Fibroblast of villous mesenchyme (primary cell): ENCODE measurements at places on chromosomes 5 and 9. TPM values are rescaled to one million over a fixed set of nuclear protein-coding genes. Genes with fewer than 3 reads are reported as not detected.

Gene KCNV2
- not detected in 2 replicates for total RNA-seq

GRCh38 chr5:90334741-90335140 lies 74.8 kb downstream of the CETN3 start:
- no peak for DNase-seq

Gene FXN
- total RNA-seq: 2.6 TPM in 2 replicates

- no peak for DNase-seq
Measured at GRCh38 chr9:127633216-127633862, 21.3 kb downstream of the STXBP1 start.

GRCh38 chr9:18216376-18216775 lies 257.6 kb upstream of the ADAMTSL1 start:
- no peak for DNase-seq

Gene ZNF883
- 0.64 and 2.2 TPM in 2 replicates for total RNA-seq

- DNase-seq: no peak
Measured at GRCh38 chr9:33202018-33202417, 34.9 kb upstream of the B4GALT1 start.

DNA sequence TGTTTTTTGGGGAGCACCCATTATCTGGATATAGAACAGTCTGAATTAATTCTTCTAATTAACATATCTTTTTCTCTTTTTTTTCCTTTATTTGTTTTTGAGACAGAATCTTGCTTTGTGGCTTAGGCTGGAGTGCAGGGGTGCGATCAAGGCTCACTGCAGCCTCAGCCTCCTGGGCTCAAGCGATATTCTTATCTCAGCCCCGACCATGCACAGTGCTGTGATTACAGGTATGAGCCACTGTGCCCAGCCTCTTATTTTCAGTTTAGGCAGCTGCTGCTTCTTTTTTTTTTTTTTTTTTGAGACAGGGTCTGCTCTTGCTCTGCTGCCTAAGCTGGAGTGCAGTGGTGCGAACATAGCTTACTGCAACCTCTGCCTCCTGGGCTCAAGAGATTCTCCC lies 20.2 kb downstream of the UBE2R2 start:
- DNase-seq: no peak
